ENCODE measurements at places on chromosomes 13 and 19. TPM values are rescaled to one million over a fixed set of nuclear protein-coding genes. Genes with fewer than 3 reads are reported as not detected.
A peak's percentile ranks its signal among the peaks of the same experiment; 100 is the strongest.

Gene PODNL1
- total RNA-seq: not detected

Gene NR2F6
- 641 TPM for total RNA-seq

Gene LGALS14
- not detected for total RNA-seq

DNA sequence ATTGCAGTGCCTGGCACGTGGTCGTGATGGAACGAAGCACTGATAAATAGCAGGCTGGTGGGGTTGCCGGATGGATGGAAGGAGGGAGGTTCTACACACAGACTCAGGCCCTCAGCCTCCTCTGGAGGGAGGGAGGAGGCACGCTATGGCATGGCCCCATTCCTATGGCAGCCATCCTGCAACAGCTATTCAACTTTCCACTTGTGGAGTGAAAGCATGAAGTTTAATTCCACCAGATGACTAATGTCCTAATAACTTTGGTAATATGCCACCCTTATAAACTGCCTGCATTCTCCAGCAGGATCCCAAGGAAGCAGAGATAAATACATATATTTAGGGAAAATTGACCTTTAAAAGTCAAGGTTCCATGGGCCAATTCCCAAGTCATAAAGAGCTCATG is 92.4 kb downstream of the KL start:
- DNase-seq: no peak

DNA sequence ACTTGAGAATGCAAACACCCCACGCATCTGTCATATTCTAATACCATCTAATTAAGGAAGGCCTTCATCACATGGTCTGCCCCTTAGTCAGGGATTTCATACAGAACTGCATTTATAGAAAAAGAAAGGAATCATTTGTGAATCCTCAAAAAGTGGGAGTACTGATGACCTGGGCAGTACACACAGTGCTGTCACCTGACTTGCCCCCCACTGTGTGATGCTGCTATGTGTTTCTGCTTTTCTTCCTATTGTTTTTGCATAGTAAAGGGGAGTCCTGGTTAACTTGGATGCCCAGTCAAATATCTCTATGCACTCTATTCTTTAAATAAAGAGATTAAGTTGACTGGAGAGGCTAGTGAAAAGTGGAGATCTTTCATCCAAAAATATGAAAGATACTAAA is 1921.2 kb upstream of the PRR20A start:
- DNase-seq: no peak

DNA sequence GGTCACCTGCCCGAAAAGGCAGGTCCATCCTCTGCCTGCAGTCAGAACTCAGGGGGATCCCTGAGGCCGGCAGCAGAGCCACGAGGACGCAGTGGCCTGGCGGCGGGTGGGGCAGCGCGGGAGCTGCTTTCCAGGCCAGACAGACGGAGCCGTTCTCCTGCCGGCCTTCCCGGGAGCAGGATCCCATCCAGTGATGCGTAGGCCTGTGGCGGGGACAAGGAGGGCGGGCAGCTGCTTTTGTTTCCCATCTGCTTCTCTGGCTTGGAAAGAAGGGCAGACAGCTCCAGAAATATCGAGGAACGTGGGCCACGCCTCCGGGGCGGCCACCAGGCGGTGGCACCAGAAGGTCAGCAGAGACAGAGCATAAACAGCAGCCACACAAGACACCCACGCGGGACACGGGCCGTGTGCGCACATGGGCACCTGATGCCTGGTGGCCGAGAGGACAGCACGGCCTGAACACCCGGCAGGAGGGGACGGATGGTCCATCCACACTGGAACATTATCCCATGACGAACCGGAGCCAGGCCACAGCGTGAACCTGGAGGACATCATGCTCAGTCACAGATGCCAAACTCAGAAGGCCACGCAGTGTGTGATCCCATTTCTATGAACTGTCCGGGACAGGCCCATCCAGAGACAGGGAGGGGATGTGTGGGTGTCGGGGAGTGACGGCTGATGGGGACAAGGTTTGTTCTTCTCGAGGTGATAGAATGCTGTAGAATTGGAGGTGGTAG is 13.9 kb upstream of the MKNK2 start:
- DNase-seq: no peak

- DNase-seq: no peak
These were observed 15.4 kb downstream of the MED26 start for GRCh38 chr19:16612636-16613035.

DNA sequence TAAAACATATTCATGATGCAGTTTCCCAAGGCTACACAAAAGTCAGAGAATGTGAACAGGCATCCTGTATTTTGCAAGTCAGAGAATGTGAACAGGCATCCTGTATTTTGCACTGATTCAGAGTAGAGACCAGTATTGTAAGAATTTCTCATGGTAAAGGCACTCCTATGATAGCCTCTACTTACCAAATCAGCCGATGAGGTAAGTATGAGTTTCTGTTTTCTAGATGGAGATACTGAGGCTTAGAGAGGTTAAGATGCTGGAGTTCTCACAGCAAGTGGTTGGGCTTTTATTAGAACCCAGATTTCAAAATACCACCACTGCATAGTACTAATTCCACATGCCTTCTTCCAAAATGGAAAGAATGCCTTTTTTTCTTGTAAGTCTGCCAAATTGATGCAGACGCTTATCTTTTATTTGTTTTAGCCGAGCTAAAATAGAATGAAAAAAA is 12.3 kb downstream of the TPT1 start:
- DNase-seq: no peak

GRCh38 chr19:4707322-4707721 is 16.3 kb downstream of the DPP9 start:
- DNase-seq: no peak

DNA sequence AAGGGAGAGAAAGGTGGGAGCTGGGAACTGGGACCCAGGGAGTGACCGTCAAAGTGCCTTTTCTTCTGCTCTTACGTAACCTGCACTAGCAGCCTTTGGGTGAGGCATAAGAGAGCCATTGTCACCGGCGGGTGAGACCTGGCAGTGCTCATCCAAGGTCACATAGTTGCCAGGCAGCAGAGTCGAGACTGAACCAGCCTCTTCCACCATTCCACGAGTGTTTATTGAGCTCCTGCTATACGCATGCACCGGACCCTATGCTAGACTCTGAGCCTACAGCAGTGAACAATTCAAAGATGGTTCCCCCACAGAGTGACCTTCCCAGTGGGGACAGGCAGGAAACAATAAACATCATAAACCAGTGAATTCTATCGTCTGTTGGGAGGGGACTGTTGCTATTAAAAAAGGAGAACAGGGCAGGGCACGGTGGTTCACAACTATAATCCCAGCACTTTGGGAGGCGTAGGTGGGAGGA is 18.6 kb upstream of the STRN4 start:
- no peak for DNase-seq

GRCh38 chr13:94433055-94433961 is 46.2 kb downstream of the DCT start:
- DNase-seq: no peak

Gene PALM
- total RNA-seq: 12.6 TPM

Gene ZNF561
- 18.7 TPM for total RNA-seq

GRCh38 chr13:97225533-97225932 is 3.4 kb downstream of the MBNL2 start:
- DNase-seq: no peak

Gene IFNL1
- total RNA-seq: not detected

Gene BEST2
- total RNA-seq: 165 TPM

- DNase-seq: no peak
These were observed 3.0 kb upstream of the PLIN4 start for GRCh38 chr19:4521170-4521887.

- no peak for DNase-seq
These were observed 628 bp downstream of the CAPN12 start for GRCh38 chr19:38743394-38744297.

DNA sequence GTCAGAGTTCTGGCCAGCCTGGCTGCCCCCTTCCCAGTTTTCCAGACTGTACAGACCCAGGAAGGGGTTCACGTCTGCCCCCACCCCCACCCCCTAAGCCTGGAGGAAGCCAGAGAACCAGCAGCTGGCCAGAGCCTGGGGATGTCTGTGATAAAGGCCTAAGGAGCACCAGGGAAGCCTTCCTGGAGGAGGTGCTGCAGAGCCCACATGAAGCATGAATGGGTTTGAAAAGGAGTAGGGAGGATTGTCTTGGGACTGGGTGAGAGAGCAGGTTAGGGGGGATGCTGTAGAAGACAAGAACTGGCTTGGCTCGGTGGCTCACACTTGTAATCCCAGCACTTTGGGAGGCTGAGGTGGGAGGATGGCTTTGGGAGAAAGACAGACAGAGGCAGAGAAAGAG is 5.8 kb downstream of the SHKBP1 start:
- DNase-seq: no peak

Gene PSG1
- total RNA-seq: not detected

DNA sequence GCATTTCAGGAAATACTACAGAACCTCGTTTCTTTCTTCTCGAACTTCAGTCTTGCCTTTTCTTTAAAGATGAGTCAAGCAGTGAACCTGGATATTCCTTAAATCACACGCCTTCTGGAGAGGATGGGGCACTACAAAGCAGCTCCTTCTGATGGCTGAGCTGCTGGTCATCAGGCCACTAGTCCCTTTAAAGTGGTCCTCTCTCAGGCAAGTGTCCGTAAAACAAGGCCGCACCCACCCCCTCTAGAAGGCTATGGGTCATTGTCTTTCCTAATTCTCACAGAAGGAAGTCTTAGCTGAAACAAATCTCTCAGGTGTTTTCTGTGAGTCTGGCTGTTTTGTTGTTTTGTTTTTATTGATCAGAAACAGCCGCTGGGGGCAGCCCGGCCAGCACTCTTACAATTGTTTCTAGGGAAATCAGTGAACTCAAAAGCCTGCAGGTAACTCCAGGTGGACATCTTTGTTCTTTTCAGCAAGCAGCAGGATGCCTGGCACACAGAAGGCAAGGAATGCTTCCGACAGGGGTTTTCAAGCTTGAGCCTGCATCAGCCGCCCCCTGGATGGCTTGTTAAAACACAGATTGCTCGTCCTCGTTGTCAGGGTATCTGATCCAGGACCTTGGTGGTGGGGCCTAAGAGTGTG is 45.4 kb downstream of the MBNL2 start:
- DNase-seq: no peak

GRCh38 chr13:76884186-76884906 is 1.9 kb downstream of the KCTD12 start:
- peak; percentile 86 for DNase-seq

DNA sequence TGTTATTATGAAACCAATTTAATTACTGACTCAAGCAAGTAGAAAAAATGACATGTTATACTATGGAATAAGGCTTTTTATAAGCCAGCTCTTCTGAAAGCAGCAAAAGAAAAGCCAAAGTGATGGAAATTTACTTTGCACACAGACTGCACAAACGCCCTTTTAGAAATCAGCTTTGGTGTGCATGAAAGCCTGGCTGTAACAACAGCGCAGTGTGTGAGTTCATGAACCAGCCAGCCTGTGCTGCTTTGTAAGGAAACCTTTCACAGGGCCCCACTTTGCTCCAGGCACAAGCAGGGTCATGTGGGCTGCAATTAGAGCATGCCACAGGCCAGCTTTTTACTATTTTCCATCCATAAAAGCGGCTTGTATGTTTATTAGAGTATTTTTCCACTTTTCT is 13.6 kb upstream of the IFT88 start:
- DNase-seq: peak; percentile 77

Gene LHB
- 8.4 TPM for total RNA-seq

DNA sequence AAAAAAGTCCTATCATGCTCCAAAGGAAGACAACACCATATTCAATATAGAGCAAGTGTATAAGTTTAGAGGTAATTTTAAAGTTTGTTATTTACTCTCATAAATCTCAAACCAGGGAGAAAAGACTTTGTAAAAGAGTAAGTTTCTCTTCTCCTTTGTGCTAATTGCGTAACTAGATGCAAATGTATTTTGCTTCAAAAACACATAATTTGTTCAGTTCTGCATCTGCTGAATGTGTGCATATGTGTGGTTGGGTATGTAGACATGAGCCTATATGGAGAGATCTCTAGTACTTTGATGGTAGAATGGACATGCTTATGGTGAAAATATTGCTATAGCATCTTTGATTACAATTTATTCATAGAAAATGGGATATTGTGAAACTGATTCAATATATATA is 17.8 kb upstream of the MIR17HG start:
- DNase-seq: no peak

- no peak for DNase-seq
These were observed 1.2 kb upstream of the ENOX1 start for GRCh38 chr13:43787997-43788396.

GRCh38 chr19:40284501-40285352 is at the start of gene AKT2:
TSS of gene AKT2 (minus strand) at chr19:40285345. CDS start at chr19:40265267, 20,078 bp downstream.
- DNase-seq: no peak

Measured in stomach (tissue), 19 donors.